ENCODE measurements at places on chromosomes 2 and 18.

GRCh38 chr2:85165088-85165690 is 32.0 kb downstream of the TCF7L1 start:
- DNase-seq, result no peak

- DNase-seq, result no peak
These were observed 389.6 kb downstream of the TGIF1 start for GRCh38 chr18:3839581-3839981.

DNA sequence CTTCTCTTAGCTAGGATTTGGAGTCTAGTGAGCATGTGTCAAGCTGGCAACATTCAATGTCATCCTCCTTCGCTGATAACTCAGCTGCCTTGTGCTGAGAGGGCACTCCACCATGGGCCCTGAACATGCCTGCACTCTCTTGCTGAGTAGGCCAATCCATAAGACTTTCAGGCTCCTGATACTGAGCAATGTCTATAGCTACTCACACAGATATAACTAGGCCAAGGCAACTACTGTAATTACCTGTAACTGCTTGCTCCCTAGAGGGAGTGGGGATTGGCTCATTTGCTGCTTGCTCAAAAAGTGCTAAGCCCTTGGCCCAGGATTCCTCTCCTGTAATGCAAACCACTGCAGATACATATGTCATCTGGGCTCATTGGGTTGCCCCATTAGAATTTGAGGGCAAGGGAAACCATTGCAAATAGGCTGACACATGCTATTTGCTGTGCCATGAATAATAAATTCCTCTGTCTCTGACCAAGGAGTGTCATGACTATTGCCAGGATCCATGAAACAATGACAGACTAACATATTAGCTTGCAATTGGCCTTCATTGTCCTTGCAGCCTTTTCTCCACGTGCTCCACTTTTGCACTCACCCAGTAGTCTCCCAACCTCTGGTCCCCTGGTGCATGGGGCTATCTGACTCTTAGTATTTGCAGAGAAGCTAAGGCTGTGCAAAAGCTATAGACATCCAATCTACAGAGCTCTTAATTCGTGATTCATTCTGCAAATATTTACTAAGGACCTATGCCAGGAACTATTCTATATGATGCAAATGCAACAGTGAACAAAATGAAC is 36.9 kb upstream of the BMPR2 start:
- no peak for DNase-seq

DNA sequence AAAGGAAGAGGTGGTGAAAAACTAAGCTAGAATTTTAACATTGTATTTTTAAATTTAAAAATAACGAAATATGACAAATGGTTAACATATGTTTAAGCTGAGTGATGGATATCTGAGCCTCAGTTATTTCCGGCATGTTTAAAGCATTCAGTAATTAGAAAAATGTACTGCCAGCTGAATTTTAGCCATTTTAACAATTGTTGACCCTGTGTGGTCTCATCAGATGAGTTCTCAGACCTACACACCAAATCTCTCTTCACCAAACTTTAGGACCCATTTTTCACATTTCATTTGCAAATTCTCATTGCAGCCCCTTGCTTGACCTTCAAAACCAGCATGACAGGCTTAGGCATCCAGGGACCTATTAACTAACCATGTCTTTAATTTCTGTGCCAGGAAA is 91.5 kb upstream of the RGPD4 start:
- DNase-seq, result no peak

GRCh38 chr2:207281436-207281835 is 115.7 kb upstream of the KLF7 start:
- DNase-seq, result no peak

DNA sequence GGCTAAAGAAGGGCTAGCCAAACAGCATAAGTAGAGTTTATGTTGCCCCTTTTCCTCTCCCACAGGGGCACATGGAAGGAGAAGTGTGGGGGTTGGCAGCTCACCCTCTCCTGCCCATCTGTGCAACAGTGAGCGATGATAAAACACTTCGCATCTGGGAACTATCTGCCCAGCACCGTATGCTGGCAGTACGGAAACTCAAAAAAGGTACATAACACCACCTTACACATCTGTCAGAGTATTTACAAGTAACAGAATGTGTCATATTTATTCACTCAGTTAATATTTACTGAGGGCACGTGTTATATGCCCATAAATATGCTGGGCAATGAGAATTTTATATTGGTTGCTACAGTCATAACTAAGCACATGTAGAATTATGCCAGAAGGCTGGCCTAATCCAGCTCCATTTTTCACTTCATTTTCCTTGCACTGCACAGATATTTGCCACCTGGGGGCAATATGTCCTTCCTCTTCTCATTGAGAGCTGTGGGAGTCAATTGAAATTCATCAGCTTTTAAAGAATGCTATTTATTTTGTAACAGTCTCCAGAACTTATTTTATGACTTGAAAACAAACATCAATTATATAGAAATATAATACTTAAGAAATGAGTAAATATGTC is 150.6 kb downstream of the RTN4 start:
- DNase-seq, result peak; percentile 31

DNA sequence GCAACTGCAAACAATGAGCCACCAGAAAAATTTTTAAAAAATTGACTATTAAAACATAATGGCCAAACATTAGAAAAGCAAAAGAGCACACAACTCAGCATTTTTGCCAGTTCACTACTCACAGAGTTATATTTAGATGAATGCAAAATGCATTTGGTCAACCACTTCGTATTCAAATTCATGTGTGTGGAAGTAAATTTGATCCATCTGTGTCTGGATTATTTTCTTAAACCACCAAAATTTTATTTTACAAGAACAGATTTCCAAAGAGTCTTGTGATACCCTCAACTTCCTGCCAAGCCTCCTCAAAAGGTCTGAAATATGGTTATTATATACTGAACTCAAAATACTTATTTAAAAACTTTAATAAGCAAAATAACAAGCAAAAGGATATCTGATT is 57.4 kb downstream of the PPP1R1C start:
- no peak for DNase-seq

DNA sequence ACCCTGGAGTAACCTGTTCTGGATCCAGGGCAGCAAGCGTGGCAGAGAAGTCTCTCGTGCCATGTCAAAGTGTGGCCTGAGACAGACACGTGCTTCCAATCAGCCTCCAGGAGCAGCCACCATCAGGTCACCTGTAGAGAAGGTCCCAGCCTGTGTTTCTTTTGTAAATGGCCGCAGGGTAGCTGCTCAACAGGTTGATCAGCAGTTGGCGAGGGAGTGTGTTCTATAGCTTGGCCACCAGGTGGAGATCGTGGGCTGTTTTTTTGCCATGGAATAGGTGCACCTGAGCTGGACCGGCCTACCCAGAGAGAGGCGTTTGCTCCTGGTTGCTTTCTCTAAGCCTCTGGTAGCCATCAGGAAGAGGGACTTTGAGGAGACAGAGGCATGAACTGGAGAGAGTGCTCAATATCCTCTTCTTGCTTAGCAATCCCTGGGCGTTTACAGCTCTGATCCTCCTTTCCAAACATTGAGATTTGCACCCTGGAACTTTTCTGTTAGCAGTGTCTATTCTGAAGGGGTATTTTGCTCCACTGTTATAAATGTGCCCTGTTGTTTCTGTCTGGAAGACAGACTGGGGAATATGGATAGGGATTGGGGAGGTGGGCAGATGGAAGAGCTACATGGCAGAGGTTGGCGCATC is 34.2 kb upstream of the EN1 start:
- no peak for DNase-seq

- no peak for DNase-seq
These were observed 218.1 kb downstream of the HNMT start for GRCh38 chr2:138182250-138182936.

- no peak for DNase-seq
These were observed 21.8 kb downstream of the SCN3A start for GRCh38 chr2:165182029-165182428.

DNA sequence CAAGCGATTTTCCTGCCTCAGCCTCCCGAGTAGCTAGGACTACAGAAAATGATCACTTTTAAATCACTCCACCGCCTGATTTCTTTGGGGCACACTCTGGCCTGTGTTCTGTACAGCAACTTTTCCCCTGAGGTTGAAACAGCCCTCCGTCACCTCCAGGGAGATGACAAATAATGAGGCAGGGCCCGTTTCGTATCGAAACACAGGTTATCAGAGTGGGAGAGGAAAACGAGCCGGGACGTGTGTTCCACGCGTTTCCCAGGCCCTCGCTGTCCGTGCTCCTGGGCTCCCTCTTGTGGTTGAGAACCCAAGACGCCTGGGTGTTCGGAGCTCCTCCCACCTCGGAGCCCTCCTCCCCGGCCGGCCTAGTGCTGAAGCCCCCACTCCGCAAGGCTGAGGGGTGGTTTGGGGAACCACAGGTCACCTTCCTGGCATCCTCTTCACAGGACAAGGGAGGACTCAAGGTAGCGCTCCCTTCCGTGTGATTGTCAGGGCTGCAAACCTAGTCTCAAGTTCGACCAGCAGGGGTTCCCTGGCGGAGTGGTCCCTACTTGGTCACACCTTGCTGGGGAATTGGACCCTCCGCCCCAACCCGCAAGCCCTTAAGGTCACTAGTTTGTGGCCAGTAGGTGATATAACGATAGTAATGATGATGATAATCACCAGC is 12.8 kb downstream of the ATP6V1B1 start:
- peak; percentile 42 for DNase-seq

DNA sequence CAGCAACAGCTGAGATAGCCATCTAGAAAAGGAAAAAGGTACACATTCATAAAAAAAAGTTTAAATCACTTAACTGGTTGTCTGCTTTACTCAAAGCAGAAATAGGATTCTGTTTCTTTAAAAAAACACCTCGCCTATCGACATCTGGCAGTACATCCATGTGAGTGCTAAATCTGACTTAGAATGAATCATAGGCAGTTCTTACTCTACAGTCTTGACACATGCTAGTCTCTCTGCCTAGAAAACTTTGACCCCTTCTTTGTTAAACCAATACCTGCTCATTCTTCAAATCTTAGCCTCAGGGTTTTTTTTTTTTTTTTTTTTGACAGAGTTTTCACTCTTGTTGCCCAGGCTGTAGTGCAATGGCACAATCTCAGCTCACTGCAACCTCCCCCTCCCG is 37.1 kb upstream of the GPR75 start:
- DNase-seq, result peak; percentile 10

DNA sequence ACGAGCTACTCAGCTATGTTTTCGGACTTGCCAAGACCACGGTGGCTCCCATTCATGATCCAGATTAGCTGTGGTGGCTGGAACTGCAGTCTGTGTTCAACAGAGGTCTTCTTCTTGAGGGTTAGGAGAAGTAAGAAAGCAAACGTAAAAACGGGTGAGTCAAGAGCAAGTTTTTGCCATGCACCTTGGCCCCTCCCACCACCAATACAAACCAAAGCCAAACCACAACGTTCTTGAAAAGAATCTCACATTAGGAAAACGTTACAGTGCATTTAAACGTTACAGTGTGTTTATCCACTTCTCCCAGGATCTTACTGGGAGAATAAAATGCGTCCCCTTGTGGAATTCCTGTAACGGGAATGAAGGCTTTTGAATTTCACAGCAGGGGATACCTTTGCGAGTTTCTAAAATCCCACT is 725 bp downstream of the FBXO48 start:
- no peak for DNase-seq

DNA sequence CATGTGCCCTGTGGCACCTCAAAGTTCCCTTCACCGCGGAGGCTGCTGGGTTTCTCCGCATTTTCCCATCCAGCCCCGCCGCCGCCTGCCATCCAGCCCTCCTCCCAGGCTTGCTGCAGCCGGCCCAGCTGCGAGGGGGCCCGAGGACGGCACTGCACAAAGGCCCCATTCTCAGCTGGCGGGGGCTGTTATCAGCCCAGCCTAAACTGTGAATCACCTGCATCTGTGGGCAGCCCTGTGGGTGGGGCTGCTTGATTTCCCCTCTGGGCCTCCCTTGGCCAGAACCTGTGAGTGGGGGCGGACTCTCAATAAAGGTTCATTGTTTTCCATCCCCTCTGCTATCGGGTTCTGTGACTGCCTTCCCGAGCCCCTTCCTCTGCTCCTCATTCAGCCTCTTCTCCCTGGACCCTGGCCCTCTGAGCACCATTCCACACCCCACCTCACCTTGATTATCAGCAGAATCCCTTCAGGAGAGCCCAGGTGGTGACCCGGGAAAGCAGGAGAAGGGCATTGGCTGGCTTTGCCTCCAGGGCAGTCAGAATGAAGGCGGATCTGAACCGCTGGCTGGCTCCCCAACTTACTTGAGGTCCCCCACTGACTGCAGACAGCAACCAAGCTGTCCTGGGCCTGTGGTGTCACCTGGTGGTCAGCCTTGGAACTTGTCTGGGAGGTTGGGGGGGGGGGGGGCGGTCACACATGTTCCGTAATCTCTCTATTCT is 204.5 kb downstream of the ZFP36L2 start:
- DNase-seq, result no peak

- no peak for DNase-seq
These were observed 39.0 kb downstream of the CFAP221 start for GRCh38 chr2:119583291-119583690.

All from AG09319 (cell line).